Fibroblast of skin of scalp (primary cell): ENCODE measurements at places on chromosomes 6 and 20.

- no peak for DNase-seq
These were observed 40.3 kb downstream of the MDFI start for GRCh38 chr6:41678511-41679084.

- DNase-seq, result no peak
These were observed 308.9 kb upstream of the MMS22L start for GRCh38 chr6:97591955-97592354.

GRCh38 chr6:157585274-157586087 is 204.5 kb downstream of the ZDHHC14 start:
- no peak for DNase-seq

DNA sequence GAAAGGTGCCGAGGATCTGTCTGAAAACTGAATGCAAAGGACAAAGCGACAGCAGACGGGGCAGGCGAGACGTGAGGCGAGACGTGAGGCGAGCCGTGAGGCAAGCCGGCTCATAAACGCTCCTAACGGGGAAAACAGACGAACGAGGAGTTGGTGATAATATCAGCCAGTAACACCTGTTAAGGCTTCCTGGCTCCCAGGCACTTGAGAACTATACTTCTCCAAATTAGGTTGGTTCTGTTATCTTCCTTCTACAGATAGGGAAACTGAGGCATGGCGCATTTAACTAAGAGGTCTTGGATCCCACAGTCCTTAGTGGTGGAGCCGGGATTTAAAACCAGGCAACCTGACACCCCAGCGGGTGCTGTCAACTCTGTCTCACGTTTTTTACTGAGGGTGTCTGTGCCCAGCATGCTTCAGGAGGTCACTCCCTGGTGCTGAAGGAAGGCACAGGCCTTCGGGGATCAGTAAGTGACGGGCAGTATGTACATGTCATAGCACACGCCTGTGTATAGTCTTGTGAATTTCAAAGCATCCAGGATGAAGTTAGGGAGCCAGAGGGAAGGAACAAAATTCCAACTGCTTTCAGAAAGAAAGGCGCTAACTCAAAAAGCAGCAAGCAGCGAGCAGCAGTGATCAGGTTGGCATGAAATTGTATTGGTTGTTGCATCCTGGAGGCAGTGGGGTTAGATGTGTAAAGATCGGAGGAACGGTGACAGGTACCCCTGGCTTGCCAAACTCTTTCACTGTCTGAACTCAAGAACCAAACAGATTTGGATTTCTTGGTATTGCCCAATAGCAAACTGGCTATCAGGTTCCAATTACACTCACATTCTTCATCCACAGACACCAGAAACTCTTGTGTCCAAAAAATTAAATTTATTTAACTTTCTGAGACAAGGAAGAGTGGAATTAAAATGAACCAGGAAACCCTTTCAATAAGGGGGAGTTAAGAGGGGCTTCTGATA is 318.7 kb downstream of the THBS2 start:
- DNase-seq, result no peak
